ENCODE measurements at places on chromosomes 7 and 10.

- DNase-seq = no peak
Measured at GRCh38 chr10:61993711-61994401, 92.4 kb downstream of the ARID5B start.

DNA sequence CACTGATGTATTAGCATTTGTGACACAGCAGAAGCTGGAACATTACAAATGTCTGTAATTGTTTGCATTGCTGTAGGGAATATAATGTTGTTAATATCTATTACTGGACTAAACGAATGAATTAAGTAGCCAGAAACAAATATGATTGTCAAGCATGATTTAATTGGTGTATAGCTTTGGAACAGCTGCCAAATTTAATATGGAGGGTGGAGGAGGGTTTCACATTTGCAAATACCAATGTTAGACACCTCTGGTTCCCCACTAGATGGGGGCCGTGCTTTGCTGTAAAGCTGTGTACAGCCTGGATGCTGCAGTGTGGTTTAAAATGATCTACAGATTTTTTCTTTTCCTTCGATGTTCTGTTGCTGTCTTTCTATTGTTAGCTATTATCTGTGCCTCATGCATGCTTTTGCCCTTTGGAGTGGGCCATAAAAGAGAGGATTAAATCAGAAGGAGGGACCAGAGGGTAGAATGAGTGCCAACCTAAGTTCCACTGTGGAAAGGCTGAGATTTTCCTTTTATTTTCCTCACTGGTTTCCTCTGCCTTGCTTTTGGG is 23.1 kb downstream of the DNAJB9 start:
- DNase-seq = no peak

DNA sequence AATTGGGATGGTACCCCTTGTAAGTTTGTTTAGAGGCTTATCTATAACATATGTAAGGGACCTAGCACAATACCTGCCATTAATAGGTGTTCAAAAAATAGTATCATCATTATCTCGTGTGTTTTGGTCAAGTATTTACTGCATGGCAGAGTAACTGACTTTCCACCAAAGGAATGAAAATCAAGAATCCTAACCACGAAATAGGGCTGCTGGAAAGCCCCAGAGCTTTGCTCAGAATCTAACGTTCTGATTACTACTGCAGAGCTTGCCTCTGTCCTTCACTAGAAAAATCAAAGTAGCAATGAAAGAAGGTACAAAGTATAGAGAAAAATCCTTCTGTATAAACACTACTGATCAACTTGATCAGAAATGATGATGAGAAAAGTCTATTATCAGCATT is 34.9 kb downstream of the DCLRE1C start:
- no peak for DNase-seq

- DNase-seq = peak; percentile 71
Measured at GRCh38 chr10:31697271-31698180, 231.1 kb downstream of the ARHGAP12 start.

GRCh38 chr10:21196822-21197395 is 299.8 kb upstream of the NEBL start:
- no peak for DNase-seq

All from BJ (cell line).